ENCODE measurements at places on chromosomes 1 and 21.

- no peak for DNase-seq
Observed at GRCh38 chr1:45960930-45961715, 157.7 kb downstream of the MAST2 start.

DNA sequence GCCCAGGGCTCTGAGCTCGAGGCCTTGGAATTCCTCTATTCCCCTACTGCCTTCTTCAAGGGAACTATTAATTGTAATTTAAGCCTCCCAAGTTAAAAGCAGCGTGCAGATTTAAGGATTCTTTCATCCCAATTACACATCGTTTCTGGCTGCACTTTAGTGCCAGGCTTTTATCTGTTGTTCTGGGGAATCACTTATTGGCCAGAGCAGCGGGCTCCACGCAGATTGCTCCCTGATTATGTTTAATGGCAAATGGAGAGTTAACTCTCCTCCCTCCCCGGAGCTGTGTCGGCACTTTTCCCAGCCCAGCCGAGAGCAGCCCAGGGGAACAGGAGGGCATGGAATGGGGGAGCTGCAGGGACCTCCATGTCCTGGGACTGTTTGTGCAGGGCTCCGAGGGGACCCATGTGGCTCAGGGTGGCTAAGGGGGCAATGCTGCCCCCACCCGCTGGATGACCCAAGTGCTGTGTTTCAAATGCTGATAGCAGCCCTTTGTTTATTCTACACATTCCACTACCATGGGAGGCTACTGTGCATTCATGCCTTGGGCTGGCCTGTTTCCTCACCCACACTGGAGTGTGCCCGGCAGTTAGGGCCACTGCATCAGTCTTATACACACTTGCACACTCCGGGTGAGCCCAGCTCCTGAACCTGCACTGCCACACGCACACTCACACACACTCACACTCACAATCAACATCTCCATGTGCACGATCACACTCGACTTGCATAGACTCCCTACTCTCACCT, 93.3 kb upstream of the POU3F1 start:
- no peak for DNase-seq

GRCh38 chr1:190049314-190049713, 428.4 kb downstream of the BRINP3 start:
- DNase-seq, result no peak

DNA sequence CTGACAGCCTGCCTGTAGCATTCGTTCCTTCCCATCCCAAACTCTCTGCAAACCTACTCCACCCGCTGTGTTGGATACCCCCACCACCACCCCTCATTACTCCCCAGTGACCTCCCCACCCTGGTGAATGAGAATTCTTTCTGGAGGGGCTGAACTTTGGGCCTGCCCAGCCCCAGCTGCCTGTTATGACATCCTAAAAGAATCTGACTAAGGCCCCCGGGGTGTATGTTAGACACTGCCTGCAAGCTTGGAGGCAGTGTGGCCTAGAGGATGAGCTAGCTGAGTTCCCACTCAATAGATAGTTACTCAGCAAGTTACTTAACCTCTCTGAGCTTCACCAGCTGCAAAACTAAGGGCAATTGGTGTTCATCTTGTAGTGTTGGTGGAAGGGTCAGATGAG, 110.2 kb upstream of the FGGY start:
- DNase-seq, result no peak

DNA sequence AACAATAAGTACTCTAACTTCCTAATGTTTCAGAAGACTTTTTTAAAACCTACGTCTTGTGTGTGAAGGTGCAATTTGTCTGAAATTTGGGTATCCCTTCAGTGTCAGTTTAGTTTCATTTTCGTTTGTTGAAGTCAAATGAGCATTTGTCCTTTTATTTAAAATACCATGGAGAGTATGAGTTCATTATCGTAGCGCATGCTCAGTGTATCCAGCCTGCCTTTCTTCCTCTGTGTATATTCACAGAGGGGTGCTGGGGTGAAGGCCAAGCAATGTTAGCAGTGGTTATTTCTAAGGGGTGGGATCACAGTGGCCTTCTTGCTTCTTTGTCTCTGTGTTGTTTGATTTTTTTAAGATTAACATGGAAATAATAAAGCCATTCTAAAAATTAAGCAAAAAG, 43.2 kb downstream of the CNN3 start:
- DNase-seq, result no peak

- no peak for DNase-seq
Observed at GRCh38 chr1:197692965-197693364, 82.3 kb downstream of the DENND1B start.

DNA sequence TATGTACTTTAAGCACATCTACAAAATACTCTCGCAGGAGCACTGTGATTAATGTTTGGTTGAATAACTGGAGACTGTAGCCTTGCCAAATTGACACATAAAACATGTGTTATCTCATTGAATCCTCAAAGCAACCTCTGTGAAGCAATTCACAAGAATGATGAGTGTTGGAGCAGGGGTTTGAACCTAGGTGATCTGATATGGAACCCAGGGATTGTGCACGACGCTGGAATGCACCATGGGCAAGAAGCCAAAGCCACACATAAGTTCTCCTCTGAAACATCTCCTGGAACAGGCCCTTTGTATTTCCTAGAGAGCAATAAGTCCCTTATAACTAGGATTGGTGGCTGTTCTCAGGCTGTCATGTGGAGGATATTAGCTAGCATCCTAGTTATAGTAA, 124.6 kb upstream of the IVNS1ABP start:
- no peak for DNase-seq

DNA sequence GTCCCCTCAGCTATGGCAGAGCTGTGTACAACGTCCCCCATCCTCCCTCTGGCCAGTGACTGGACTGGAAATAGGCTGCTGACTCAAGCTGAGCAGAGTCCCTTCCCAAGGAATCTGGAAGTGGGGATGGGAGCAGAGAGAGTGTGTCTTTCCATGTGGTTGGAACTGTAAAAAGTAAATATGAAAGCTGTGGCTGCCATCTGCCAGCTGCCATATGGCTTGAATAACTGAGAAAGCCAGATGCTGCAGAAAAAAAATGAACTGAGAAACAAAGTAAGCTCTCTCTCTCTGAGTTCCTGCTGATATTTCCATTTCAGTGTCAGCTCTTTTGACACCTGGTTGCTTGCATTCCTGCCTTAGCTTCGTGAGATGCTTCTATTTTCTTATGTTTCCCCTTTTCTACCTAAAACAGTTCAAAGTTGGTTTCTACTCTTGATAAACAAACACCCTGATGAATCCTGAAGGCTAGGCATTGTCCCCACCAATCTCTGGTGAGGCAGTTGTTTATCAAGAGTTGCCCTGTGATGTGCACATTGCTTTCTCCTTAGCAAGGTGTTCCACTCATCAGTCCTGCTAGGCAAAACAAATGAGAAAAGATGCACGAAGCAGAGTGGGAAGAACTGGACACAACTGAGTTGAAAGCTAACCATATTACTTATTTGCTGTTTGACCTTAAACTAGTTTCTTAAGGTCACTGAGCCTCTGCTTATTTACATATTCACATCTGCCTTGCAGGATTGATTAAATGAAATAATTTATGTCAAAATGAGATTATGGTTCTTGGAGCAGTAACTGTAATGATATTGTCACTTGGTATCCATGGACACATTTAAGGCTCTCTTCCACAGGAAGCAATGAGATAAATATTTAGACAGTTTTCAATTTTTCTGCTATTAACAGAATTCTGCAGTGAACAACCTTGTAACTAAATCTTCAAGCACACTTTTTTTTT, 16.6 kb upstream of the DR1 start:
- DNase-seq, result no peak

DNA sequence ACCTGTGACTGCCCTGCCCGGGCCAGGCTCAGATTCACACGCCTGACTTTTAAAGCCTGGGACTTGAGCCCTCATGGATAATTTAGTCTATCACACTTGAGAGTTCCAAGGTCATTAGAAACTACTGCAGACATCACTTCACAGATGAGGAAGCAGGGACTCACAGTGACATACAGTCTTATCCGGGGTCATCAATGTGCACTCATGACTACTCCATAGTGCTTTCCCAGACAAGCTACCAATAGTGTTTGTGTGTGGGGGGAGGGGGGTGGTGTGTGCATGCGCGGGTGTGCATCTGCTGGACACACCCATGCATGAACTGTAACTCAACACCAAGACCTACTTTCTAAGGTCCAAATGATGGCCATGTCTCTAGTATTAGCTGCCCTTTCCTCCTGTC, 16.1 kb upstream of the SLC5A9 start:
- DNase-seq, result no peak

DNA sequence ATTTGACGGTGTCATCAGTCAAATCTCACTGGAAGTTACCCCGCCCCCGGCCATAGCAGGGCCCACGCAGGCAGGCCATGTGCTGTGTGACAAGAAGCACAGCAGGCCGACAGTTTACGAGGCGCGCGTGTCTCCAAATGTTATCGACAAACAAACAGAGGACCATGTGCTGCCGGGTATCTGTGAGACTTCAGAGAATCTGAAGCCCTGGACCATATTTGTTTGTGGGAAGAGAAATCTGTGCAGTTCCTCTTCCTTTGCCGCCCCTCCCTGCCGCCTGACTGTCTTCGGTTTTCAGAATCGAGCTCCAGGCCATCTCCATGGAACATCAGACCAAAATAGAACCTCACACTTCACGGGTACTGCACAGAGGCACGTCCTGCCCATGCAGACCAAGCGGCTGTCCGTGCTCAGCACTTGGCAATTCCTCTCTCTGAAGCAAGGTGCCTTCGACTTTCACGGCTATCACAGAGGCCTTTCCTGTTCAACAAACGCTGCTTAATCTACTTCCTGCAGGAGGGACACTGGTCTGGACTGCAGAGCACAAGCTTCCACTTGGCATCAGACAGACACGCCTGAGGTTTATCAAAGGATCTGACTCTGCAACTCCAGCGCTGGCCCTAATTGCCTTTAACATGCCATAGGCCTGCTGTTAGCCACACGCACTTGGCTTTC, 135.7 kb upstream of the KRTAP19-8 start:
- DNase-seq, result no peak

DNA sequence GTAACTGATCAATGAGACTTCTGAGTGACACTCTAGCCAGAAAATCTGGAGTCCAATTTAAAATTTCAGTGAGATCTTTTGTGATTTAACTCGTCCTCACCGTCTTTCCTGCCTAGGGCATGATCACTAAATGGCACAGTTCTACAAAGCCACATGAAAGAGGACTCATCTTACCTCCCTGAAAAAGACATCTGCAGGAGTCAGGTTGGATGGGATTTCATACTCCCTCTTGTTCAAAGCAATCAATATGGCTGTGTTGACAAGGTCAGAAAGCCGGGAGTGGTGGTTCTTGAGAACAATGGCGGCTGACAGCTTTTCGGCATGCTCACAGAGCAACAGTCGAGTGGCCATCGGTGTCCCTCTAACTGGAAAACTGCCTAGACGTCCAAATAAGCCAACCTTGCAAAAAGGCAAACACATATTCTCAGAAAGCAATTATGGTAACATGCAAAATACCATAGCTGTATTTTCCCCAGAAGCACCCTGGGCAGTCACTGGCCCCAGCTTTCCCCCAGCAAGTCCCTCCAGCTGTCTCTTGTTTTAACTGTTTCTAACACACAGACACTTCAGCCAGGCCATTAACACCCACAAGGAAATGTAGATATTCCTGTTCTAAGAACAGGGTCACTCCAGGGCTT, 36.6 kb upstream of the ACTA1 start:
- DNase-seq, result no peak

DNA sequence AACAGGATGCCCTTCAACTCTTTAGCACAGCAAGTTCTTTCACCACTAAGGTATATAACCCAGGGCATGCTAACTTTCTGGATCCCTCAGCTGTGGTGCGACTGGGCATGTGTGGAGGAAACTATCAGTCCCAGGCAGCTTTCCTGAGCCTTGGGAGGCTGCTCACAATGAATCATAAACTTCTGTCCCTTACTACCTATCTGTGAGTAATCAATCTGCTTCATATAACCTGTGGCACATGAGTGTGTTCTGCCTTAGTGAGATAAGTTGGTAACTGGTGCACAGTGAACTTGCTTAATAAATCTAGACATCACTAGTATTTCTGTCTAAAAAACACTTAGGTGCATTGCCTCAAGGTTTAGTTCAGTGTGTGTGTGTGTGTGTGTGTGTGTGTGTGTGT, 158.0 kb downstream of the GPATCH2 start:
- DNase-seq, result no peak

DNA sequence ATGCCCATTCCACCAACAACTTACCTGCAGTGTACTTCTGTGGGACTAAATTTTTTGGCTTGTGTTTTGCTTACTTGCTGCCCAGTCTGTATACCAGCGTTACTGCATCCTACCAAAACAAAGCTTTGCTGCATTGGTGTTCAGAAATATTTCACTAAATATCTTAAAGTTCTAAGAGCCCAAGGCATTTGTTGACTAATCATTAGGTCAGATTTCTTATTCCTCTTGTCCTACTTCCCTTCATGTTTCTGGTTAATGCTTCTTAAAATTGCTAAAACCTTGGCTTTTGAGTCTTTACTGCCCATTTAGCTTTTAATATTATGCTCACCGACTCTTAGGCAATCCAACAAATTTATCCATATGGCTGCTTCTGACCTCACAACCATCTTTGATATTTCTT, 161.8 kb downstream of the DPYD start:
- DNase-seq, result no peak

DNA sequence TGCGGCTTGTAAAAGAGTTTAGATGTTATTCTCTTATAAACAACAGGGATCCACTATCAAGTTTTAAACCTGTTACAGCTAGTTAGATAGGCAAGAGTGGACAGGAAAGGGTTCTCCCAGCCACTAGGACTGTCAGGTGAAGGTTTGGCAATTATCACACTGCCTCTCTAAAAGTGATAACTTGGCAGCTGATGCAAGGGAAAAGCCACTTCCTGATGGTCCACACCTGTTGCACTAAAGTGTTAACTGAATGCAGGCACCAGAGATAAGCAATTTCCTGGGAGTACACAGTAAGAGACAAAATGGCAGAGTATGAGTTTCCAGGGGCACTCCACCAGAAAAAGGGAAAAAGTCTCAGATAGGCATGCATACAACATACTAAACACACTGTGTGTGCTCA, 99.4 kb downstream of the VAV3 start:
- no peak for DNase-seq

- no peak for DNase-seq
Observed at GRCh38 chr1:54272772-54273091, 72.8 kb downstream of the MRPL37 start.

DNA sequence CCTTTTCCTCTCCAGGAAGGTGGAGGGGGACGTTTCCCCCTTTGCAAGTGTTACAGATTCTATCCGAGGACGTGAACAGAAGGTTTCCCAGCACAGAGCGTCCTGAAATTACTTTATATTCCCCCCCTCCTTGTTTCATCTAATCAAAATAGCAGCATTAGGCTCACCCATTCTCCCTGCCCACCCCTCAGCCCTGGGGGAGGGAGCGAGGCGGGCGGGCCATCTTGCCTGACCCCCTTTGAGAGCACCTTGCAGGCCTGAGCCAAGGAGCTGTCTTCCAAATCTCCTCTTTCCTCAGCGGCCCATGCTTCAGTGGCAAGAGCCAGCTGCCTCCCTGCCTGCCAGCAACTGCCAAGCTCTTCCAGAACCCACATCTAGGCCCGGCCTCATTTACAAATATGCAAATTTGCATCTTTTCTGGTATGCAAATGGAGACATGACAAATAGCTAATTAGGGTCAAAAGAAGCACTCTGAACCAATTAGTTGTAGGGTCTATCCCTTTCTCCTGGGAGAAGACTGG, 69.1 kb upstream of the POU3F1 start:
- no peak for DNase-seq

- DNase-seq, result no peak
Observed at GRCh38 chr1:115295904-115296696, 41.9 kb downstream of the NGF start.
